ENCODE measurements at places on chromosomes 7 and 10.

- no peak for DNase-seq
These were observed 221.0 kb downstream of the TWIST1 start for GRCh38 chr7:18896343-18896975.

GRCh38 chr7:149723795-149724495, 49.4 kb downstream of the ZNF467 start:
- no peak for DNase-seq

- DNase-seq: no peak
These were observed 109.2 kb upstream of the PRR15 start for GRCh38 chr7:29454464-29454863.

- no peak for DNase-seq
These were observed 9.2 kb downstream of the LGI1 start for GRCh38 chr10:93766918-93767317.

- no peak for DNase-seq
These were observed 33.6 kb upstream of the HERPUD2 start for GRCh38 chr7:35728412-35729060.

Data from Panc1 (cell line).